Astrocyte (in vitro differentiated cells and primary cell): ENCODE measurements at places on chromosomes 2 and 18.

DNA sequence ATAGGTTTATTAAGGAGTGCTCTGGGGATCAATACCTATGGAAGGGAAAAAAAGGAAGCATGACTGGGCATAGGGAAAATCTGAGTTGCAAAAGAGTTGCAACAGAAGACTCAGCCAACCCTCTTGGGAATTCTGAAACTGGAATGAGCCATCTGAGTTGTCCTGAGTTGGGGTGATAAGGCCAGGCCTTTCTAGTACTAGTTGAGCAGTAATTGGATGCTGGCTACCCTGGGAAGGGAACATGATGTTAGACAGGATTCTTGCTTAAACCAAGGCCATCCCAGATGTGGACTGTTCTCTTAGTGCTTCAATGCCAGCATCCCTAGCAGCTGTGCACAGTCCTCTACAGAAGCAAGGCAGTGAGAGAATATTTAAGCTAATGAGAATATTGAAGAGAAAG, 348.8 kb upstream of the GULP1 start:
- no peak for DNase-seq

DNA sequence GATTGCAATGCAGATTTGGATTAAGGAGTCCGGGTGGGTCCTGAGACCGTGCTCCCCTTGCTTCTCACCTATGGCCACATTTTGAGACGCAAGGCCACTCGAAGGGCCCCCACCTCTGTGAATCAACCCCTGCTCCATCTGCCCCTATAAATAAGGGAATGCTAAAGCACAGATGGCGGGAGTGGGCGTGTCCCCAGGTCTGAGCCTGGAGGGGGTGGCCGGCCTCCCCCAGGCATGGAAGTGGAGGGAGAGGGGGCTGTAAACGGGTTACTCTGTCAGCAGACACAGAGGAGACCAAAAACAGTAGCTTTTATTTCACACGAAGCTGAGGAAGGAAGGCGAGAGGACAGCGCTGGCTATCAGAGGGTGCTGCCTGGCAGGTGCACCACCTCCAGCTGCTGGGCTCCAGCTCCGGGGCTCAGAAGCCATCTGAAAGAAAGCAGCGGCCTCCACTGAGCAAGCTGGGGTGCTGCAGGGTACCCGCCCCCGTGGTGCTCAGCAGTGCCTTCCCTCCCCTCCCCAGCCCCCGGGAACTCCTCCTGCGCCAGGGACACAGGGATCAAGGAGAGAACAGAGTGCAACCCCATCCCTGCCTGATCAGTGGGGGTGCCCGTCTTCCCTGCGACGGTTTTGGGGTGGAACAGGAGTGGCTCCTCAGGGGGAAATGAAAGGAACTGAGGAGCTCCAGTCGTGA, 56.7 kb upstream of the RAB6C start:
- DNase-seq: no peak

DNA sequence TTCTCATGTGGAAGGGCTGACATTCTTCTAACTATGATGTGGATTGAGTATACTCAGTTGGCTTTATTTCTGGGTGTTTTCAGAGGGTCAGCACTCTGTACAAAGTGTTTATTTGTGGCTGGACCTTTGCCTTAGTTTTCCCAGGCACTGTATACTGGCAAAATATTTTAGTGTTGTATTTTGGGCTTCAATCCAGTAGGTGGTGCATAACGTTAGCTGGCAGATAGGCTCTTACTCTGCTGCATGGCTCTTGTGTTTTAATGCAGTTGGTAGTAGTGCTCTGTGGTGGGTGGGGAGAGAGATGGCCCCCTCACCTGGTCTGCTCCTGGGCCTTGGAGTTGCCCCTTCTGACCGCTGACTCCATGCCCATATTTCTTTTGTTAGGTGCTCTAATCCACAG, 75.6 kb upstream of the REG3A start:
- no peak for DNase-seq

DNA sequence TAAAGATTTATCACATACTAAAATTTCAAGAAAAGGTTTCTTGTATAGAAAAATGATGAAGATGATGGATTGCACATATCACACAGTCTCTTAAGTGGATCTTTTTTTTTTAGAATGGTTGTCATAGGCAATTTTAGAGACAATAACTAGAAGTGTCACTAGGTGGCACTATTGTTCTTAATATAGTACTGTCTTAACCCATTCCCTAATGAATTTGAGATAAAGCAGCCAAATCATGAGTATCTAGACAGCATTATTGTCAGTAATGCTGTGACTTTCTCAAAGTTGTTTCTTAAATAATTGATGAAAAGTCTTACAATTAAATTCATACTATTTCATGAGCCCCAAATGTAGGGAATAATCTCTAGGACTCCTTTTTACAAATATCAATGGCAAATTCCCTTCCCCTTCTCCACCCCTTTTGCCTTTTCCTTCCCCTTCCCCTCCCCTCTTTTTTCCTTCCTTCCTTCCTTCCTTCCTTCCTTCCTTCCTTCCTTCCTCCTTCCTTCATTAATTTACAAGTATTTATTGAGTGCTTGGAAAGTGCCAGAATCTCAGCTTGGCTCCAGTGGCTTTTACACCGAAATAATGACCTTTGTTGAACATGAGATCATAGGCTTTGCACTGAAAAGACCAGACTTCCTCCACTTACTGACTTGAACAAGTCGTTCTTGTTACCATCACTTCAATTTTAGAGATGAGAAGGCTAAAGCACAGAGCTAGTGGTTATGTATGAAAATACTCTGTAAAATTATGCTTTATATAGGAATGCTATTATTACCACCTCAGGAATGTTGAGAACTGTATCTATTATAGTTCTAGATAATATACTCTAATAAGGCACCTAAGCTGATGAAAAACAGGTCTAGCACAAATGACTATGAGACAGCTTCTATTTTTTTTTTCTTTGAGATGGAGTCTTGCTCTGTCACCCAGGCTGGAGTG, 19.8 kb downstream of the MYL12B start:
- DNase-seq: peak; percentile 67

DNA sequence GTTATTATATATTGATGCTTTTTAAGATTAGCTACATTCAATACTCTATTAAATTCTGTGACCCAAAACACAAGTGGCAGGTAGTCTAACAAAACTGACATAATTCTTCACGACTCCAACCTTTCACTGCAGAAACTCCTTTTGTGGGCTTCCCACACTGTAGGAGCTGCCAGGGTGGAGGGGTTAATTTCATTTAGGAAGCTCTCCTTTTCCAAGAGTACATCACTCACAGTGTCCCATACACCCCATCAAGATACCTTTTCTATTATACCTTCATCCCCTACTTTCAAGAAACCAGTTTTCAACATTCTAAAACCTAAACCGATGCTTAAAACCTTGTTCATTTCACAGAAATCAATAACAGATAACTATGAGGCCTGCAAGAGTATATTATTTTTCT, 825 bp downstream of the THUMPD2 start:
- DNase-seq: no peak

DNA sequence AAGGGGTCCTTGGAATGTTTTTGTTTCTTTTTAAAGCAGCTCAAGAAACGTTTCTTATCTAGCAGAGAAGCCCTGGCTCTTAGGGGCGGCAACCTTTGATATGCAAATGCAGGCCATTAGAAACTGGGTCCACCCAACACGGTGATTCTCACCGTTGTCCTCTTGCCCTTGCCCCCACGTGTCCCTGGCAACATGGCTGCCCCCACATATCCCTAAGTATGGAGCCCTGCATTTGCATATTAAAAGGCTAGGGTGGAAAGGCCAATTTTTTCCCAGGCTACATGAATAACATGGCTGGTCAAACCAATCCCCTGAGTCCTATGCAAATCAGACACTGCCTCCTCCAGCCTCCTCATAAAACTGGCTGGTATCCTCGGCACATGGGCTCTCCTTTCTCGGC, 230.1 kb upstream of the SPOPL start:
- no peak for DNase-seq

GRCh38 chr2:27996156-27996922, 105.8 kb downstream of the BABAM2 start:
- no peak for DNase-seq

DNA sequence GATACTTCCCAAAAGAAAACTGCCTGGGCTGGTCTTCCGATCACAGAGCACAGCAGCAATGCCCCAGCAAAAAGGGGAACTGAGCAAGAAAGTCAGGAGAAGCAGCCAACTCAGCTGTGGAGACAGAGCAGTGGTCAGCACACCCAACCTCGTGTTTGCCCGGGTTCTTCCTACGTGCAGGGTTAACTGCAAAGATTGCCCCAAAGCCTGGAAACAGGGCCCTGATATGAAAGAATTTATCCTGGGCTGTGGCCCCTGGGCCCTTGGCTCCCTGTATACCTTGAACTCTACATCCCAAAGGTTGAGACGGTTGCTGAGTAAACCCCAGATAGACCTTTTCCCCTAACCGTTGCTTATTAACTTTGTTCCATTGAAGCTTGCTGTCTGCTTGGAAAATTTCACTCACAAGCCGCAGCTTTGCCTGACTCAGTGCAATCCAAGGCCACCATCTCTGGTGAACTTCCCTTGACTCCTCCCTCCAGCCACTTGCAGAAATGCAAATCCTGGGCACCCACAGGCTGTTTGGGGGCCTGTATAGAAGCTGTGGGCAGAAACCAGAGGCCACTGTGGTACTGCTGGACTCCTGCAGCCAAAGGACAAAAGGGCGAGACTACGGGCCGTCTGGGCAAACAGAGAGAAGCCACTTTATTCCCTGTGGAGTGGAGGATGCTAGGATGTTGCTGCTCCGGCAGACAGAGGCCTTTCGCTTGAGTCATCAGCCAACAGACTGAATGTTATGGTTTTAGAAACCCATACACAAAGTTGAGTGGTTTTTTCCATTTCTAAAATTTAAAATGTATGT, 18.2 kb downstream of the NRP2 start:
- DNase-seq: peak; percentile 96

GRCh38 chr2:144249035-144249637, 270.8 kb downstream of the ZEB2 start:
- no peak for DNase-seq

DNA sequence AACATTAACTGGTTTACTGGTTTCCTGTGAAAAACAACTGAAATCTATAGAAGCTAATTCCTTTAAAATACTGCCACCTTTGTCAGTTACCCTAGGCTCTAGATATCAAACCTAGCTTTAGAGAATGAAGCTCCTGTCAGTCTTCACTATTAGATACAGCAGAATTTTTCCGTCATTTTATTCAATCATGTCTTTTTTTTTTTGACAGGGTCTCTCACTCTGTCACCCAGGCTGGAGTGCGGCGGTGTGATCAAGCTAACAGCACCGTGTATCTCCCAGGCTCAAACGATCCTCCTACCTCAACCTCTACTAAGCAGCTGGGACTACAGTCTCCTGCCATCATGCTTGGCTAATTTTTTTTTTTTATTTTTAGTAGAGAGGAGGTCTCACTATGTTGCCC, 415.2 kb upstream of the LRRTM4 start:
- no peak for DNase-seq

- DNase-seq: no peak
Measured at GRCh38 chr2:203743441-203743981, 37.1 kb downstream of the CD28 start.

DNA sequence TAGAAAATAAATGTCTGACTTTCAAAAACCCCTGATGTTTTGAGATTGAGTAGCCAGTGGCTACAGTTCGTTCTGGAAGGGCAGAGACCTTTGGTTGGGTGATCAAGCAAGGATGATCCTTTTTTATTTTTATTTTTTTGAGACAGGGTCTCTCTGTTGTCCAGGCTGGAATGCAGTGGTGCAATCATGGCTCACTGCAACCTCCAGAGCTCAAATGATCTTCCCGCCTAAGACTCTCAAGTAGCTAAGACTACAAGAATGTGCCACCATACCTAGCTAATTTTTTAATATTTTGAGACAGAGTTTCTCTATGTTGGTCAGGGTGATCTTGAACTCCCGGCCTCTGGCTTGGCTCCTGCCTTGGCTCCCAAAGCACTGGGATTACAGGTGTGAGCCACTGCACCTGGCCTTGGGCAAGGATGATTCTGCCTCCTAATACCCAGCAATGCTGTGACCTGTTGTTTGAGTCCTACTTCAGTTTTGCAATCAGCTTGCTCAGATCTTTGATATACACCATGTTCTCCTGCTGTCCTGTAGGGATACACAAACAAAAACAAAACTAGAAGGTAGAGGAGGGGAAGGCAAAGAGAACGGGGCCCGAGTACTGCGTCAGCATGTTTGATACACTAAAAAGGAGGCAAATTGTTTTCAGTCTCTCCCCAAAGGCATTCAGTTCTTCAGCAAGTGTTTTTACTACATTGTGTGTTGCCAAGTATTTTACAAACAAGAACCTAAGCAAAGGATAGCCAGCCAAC, 59.2 kb upstream of the LYPD6B start:
- no peak for DNase-seq
